ENCODE measurements at places on chromosomes 2 and 18.

GRCh38 chr18:35811896-35812295 lies 160.6 kb upstream of the RMP24 start:
- no peak for DNase-seq

- no peak for DNase-seq
These were observed 266.8 kb downstream of the EN1 start for GRCh38 chr2:118580651-118581050.

- DNase-seq: no peak
These were observed 350.4 kb upstream of the ZC3H15 start for GRCh38 chr2:186135686-186136085.

DNA sequence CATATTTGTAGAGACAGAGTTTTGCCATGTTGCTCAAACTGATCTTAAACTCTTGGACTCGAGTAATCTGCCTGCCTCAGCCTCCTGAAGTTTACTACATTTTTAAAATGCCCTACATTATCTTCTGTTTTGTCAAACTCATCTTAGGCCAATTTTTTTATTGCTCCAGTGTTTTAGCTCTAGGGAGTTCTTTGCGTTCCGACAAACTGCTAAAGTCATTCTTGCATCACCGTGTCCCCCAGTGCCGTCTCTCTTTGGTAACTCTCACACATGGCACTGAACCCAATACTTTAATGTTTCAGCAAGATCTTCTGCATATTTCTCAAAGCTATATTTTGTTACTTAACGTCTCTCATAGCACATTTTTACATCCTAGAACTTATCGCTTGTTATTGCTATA lies 440.9 kb upstream of the NRXN1 start:
- no peak for DNase-seq

- no peak for DNase-seq
These were observed 66.6 kb downstream of the UGGT1 start for GRCh38 chr2:128157644-128158043.

- DNase-seq: no peak
These were observed 282.7 kb upstream of the STON1 start for GRCh38 chr2:48247206-48247605.

GRCh38 chr18:63131106-63131958 lies 188.2 kb downstream of the BCL2 start:
- DNase-seq: peak; percentile 32

DNA sequence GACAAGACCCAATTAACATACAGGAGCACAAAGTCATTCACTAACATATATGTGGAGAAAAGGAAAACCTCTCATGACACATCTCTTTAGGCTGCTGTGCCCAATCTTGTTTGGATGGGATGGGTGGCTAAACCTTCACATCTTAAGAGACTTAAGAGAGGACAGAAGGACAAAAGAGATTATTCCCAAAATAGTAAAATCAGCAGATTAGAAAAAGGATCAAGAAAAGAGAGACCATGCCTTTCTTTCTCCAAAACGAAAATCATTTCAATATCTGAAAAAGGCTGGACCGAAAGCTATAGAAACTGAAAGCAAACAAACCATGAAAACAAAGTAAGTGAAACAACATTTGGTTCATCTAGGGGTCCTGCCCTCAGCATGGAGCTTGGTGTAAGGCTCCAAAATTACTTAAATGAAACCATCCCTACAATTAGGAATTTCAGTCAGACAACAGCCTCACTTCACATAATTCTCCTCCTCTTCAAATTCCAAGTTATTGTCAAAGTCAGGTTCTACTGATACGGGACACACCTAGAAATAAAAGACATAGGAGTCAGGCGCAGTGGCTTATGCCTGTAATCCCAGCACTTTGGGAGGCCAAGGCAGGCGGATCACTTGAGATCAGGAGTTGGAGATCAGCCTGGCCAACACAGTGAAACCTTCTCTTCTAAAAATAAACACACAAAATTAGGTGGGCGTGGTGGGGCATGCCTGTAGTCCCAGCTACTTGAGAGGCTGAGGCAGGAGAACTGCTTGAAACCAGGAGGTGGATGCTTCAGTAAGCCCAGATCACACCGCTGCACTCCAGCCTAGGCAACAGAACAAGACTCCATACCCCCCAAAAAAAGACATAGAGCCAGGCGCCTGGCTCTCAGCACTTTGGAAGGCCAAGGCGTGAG lies 5.2 kb downstream of the STARD7 start:
- no peak for DNase-seq

DNA sequence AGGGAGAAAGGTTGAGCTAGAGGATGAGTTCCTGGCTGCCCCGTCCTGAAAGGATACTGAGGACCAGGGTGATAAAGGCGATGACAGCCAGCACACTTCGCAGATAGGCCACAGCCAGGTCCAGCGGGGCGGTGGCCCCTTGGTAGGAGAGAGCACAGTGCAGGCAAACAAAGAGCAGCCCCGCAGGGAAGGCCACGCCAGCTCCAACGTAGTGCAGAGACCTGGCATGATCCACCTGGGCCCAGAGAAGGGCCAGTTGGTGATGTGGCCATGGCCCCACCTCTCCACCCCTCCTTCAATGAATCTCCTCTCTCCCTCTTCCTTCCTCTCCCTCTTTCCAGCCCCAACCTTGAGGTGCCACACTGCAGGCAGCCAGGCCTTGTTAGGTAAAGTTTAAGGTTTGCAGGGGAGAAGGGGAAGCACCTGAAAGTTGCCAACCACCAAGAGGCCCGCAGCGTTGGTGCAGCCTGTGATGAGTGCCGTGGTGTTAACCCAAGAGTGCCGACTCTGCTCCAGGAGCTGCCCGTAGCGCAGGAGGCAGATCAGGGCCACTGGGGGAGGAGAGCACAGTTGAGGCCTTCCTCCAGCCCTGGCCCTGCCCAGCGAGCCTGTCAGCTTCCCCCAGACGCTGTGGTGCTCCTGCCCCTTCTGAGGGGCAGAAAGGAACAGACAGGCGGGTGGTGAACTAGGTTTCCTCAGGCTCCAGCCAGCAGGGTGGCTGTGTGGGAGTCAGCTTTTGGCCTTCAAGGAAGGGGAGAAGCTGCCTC lies 2.8 kb downstream of the TMEM150A start:
- DNase-seq: no peak

GRCh38 chr2:59903994-59904544 lies 649.4 kb downstream of the BCL11A start:
- no peak for DNase-seq

DNA sequence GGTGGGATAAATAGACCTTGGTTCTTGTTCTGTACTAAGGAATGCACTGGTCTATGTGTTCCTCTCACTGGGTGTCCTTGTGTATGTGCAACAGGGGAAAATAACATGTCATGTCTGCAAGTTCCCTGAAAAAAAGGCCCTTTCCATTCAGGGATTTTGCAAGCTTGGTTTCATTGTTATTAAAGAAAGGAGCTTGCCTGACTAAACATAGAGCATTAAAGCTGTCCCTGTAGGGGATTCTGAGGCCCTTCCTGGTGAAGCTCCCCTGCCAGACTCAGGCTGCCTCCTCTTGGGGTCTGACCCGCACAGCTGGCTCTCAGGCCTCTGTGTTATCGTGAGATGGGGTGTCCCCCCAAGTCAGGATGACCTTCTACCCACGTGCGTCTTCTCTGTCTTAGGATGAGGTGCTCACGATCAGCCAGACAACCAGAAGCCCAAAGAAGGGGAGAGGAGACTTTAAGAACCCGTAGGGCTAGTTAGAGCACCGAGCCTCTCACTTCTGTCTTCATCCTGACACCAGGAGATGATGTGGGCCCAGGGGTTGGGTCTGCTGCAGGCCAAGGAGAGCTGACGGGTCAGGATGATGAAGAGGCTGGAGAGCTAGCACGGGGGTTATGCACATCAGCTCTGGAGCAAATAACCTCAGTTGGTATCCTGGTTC lies 21.2 kb downstream of the CAPG start:
- DNase-seq: no peak

- peak; percentile 83 for DNase-seq
These were observed at the start of gene EGR4 for GRCh38 chr2:73293534-73294171. Gene EGR4 (minus strand): TSS chr2:73293548. CDS start chr2:73293317, 231 bp downstream.

DNA sequence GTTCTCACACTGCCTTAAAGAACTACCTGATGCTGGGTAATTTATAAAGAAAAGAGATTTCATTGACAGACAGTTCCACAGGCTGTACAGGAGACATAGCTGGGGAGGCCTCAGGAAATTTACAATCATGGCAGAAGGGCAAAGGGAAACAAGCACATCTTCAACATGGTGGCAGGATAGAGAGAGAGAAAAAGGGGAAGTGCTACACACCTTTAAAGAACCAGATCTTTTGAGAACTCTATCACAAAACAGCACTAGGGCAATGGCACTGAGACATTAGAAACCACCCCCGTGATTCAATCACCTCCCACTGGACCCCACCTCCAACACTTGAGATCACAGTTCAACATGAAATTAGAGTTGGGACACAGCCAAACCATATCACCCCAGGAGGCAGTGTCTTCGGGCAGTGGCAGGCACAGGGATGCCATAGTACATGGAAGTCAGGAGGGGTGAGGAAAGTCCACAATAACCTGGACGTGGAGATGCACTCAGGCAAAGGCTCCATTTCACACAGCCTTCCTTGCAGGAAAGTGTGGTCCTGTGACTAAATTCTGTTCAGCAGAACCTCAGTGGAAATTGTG lies 120.4 kb upstream of the SERPINE2 start:
- no peak for DNase-seq

DNA sequence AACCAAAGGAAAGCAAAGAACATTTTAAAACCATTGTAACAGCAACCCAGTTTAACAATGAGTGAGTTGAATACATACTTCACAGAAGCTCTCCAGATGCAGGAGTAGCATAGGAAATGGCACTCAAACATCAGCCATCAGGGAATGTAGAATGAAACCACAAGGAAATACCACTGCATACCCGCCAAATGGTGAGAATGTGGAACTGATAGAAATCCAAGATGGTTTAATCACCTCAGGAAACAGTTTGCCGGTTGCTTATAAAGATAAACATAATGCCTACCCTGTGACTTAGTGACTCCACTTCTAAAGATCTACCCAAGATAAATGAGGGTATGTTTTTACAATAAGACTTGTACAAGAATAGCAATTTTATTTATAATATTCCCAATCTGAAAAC lies 132.0 kb downstream of the GALNT1 start:
- no peak for DNase-seq

DNA sequence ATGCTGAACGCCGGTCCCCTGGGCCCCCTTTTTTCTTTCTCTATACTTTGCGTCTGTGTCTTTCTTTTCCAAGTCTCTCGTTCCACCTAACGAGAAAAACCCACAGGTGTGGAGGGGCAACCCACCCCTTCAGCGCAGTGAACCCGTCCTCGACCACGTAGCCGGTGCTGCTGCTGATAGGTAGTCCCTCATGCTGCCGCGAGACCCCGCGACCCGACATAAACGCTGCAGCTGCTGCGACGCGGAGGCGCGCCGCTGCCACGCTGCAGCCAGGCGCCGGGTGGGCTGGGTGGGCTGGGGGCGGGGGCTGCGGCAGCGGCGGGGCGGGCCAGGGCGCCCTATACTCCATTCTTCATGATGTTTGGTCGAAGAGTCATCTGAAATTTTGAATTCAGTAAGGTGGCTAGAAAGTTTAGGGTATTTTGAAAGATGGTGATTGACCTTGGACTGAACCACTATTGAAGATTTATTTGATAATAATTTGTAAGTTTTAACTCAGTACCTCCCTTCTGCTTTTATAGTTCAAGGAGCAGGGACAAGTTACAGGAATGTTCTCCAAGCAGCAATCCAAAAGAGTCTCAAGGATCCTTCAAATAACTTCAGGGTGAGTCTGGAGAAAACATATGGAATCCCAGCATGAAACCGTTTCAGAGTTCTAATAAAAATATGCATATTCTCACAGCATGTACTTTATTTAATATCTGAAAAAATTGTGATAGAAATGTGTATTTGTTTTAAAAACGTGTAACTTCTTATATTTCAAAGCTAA lies 24.1 kb downstream of the CFLAR start:
- DNase-seq: no peak

DNA sequence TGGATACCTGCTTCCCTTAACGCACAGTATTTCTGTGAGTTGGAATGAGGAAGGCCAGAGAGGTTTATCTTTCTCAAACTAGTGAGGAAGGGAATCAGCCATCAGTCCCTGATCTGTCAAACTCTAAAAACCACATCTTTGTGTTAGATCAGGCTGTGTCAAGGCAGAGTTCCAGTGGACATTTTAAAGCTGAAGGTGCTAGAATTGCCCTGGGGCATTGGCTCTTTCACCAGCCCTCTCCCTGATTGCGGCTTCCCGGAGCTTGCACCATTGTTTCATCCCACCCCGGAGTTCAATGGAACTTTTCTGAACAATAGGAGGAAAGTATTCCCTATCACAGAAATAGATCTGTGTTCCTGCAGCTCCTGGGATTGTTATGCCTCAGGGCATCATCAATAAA lies 110.2 kb downstream of the RNF144A start:
- DNase-seq: no peak

DNA sequence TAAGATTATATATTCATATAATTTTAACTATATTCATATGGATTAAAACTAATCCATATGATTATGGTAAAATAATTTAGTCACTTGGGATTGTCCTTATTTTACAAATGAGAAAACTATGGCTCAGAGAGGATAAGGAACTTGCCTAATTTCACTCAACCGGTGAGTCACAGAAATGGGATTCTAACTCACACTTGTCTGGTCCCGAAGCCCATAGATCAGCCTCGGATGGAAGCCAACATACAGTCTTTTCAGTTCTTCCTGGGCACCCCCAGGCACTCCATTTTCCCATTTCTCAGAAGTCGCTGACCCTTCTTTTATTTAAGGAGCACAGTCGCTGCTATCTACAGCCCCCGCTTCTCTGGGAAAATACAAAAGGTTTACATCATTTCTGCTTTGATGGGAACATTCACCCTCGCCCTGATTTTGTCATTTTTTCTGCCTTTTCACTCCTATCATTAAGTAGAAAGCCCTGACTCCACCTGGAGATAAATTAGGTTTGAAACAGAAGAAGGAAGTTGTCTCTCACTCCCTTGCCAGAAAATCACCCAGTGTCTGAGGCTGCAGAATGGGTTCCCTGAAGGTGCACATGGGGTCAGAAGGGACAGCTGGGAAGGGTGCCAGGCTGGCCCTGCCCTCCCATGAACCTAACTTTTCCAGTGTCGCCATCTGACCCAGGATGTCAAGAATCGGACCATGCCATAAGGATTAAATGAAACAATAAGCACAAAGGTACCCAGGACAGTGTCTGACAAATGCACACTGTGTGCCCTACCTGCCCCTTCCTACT lies 36.6 kb downstream of the CYP1B1 start:
- DNase-seq: no peak

- no peak for DNase-seq
These were observed 22.9 kb upstream of the MGAT4A start for GRCh38 chr2:98753801-98754200.

DNA sequence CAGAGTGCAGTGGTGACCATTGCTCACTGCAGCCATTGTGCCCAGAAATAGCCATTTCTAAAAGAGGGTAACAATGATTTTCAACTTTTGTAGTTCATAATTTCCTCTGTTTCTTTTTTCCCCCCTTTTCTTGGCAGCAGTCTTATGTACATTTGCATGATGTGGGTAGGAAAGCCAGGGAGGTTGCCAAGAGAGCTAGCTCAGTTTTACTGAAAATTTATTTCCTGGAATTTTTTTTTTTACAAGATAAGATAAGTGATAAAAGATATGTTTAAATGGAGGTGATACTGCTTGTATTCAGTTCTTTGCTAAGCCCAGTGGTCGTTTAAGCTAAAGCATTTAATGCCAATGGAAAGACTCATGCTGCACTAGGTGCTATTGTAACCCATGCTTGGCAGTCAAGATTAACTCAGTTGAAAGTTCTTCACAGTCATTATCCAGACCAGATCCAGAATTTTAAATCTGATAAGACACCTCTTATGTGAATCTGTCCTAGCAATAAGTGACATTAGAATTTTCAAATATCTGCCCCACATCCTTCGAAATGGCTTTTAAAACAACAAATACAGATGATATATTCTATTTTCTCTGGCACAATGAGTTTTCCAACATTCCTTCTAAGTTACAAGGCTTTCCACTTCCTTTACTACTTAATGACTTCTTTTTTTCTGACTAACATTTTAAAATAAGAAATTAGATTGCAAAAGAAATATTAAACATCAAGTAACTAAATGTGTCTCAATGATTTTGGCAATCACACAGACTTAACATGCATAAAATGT lies 4.4 kb upstream of the ATP8B1 start:
- no peak for DNase-seq

All from activated CD4-positive, alpha-beta T cell treated with anti-CD3 and anti-CD28 coated beads for 1 hour (primary cell).